ENCODE measurements at places on chromosomes 3 and 15.

GRCh38 chr15:63718590-63719035, 115.1 kb downstream of the HERC1 start:
- no peak for DNase-seq

DNA sequence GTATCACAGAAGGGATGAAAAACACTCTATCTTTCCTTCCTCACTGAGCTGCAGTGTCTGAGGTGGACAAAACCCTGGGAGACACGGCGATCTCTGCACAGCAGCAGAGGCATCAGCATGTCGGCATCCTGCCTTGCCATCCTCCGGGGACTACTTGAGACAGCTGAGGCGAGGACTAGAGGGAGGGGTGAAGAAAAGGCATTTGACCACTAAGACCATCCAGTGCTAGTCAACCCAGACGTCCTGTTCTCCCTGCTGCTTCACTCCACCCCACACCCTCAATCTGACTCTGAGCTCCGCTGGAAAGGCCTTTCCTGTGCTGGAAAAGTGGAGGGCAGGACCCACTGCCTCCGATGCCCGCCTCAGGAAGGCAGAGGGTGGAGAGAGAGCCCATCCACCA, 67.3 kb downstream of the VGLL4 start:
- DNase-seq: no peak

GRCh38 chr15:25186906-25187645, 232.3 kb downstream of the SNRPN start:
- no peak for DNase-seq

DNA sequence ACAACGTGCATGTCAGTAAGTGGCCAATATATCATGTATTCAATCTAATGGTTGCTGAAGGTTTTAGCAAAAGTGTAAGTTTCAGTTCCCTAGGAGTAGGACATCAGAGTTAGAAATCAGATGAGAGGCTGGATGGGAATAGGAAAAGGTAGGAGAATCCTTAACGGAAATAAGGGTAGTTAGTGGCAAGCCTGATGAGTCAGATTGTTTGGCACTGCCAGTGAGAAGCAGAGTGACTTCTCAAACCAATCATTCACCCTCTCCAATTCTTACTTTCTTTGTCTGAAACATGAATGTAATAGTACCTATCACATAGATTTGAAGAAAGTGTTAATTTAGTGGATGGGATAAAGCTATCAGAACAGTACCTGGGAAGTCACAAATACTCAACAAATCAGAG, 894.0 kb downstream of the NTRK3 start:
- DNase-seq: no peak

All from T-helper 22 cell (primary cell).